Activated T-cell treated with anti-CD3 and anti-CD28 coated beads for 4 hours (primary cell): ENCODE measurements at places on chromosomes 4 and X.

DNA sequence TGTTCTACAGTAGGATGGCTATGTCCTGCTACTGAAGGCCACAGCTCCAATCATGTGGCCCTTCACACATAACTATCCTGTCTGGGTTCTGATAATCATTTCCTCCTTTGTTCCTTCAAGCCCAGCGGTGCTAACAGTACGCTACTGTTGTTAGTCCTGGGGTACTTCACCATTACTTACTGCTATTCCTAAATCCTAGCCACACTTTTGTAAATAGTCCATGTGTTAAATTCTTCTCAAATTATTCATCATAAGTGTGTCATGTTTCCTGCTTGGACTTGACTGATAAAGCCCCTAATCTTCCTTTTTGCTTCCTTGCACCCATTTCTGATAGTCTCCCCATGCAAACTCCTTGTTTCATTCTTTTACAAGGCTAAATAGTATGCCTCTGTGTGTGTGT, 332.6 kb downstream of the FGF13 start:
- no peak for DNase-seq

DNA sequence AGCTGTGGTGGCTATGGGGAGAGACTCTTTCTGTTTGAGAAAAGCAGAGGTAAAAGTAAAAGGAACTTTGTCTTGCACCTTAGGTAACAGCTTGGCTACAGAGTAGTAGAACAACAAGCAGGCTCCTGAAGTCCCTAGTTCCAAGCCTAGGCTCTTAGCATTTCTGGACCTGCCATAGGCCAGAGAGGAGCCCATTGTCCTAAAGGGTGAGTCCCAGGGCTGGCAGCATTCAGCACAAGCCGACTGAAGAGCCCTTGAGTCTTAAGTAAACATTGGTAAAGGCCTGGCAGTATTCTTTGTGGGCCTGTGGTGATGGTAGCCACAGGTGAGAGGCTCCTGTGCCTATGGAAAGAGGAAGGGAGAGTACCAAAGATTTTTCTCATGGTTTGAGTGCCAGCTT, 38.2 kb downstream of the CSN3 start:
- no peak for DNase-seq

DNA sequence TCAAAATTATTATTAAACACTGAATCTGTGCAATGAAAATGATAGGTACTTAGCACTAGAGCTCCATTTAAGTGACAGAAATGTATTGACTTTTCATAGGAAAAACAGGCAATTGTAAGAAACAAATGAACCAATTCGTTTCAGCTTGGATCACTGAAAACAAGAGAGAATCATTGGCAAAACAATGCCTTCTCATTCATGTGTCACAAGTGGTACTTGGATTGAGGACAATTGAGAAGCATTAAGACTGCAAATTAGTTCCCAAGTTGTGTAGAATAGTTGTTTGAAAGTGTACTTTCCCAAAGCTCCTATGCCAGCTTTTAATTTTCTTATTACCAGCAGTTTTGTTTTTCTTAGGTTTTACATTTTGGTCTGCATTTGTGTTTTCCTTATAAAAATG, 20.6 kb downstream of the CNKSR2 start:
- no peak for DNase-seq

DNA sequence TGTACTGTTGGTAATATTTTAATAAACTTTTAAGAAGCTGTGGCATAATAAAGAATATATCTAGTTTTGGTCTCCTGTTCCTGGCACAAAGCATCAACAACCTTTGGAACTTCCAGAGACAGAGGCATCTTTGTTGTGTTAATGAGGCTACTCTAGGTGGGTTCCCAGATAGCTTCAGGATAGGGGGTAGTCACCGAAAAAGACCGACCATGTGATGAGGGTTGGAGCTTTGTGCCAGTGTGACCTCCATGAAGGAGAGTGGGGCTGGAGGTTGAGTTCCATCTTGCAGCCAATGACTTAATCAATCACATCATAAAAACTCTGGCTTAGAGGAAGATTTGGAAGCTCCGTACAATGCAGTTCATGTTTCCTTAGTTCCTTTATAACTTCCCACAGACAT, 9.9 kb downstream of the PPAT start:
- no peak for DNase-seq

DNA sequence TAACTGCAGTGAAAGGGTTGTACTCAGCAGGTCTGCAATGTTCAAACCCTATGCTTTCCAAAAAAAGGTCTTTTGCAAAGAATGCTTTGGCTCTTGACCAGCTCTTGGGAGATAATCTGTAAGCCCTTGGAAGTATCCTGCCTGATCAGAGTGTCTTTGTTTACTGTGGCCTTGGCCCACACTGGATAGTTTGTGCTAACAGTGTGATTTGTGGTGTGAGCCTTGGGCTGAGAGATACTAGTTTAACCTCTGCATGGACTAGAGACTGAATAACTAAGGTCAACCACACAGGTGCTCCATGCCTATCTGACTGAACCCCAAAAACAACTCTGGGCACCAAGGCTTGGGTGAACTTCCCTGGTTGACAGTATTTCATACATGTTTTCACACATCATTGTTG, 3.6 kb upstream of the MAGED1 start:
- DNase-seq, result no peak

GRCh38 chrX:67724359-67725110, 180.7 kb downstream of the AR start:
- no peak for DNase-seq

GRCh38 chr4:99179626-99180025, 35.5 kb upstream of the ADH4 start:
- no peak for DNase-seq
